Forelimb muscle (tissue), 1 donor: ENCODE measurements at places on chromosomes 11 and 22. TPM values are rescaled to one million over a fixed set of nuclear protein-coding genes. Genes with fewer than 3 reads are reported as not detected.

RFPL1 gene
- polyA plus RNA-seq, result not detected

KDM4E gene
- 0.06 TPM for polyA plus RNA-seq

SLC22A6 gene
- polyA plus RNA-seq, result not detected

GRCh38 chr22:23604939-23605712 lies 25.0 kb upstream of the IGLL1 start:
- no peak for DNase-seq

- no peak for DNase-seq
These were observed 54.0 kb downstream of the SLC36A4 start for GRCh38 chr11:93143800-93144199.

GRCh38 chr11:33696411-33696810 lies 4.2 kb downstream of the C11orf91 start:
- no peak for DNase-seq

GRCh38 chr11:70645537-70645936 lies 247.2 kb downstream of the CTTN start:
- DNase-seq, result no peak

GRCh38 chr11:110349138-110349996 lies 53.0 kb upstream of the RDX start:
- no peak for DNase-seq

- DNase-seq, result no peak
These were observed 9.0 kb downstream of the FAM76B start for GRCh38 chr11:95780544-95780943.
